NCI-H526 (cell line): ENCODE measurements at places on chromosomes 12 and 14.
A peak's percentile ranks its signal among the peaks of the same experiment; 100 is the strongest.

GRCh38 chr12:34625116-34625515 is 602.8 kb downstream of the ALG10 start:
- DNase-seq = no peak

- peak; percentile 18 for DNase-seq
Observed at GRCh38 chr12:14390870-14391530, 25.5 kb downstream of the ATF7IP start.

GRCh38 chr12:89236748-89237383 is 115.4 kb downstream of the DUSP6 start:
- no peak for DNase-seq

DNA sequence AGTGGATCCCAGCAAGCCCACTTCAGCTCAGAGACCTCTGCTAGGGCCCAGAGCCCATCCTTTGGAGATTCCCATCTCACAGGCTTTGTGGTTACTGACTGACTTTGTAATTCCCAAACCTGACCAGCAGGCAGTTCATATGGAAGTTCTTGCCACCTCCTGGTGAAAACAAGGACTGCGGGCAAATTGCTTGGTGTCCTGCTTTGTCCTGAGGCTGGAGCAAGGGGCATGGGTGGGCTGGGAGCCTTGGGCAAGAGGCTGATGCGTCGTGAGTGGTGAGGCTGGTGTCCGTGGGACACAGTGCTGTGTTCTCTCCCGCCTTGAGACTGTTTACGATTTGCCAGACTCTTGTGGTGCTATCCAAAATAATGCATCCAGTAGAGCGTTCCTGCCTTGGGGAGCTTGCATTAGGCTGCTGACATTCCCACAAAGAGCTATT is 91.0 kb downstream of the LRRC74A start:
- peak; percentile 78 for DNase-seq

DNA sequence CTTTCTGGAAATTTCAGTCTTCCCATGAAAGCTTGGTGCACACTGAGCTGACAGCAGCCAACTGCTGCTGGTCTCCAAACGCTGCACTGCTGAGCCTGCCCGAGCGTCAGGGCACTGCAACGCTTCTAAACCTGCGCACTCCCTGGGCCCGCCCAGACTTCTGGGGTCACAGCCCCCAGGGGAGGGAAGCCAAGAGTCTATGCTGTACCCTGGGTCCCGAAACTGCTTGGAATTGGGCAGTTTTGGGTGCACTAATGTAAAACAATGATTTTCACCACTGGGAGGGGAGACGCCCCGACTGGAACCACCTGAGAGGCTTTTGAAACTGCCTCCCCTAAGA is 32.0 kb downstream of the CCDC92 start:
- DNase-seq = no peak
